Vagina (tissue), 2 donors: ENCODE measurements at places on chromosomes 1 and 21.

DNA sequence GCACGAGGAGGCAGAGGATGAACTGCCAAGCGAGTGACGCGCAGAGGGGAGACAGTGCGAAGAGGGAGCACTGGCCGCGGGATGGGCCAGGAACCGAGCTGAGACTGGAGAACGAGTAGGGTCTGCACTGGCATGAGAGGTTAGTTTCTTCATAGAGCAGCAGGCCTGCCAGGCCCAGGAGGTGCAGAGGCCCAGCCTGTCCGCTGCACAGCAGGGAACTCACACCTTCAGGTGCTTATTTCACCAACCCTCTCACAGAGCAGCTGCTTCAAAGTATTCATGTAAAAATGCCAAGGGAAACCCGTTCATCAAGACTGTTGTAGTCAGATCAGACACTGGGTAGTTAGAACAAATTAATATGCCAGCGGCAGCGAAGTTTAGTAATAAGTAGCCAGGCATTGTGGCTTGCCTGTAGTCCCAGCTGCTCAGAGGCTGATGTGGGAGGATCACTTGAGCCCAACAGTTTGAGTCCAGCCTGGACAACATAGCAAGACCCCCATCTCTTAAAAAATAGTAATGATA is 144.5 kb downstream of the SLC45A1 start:
- DNase-seq: no peak

- DNase-seq: no peak
These were observed 84.9 kb downstream of the VWA5B1 start for GRCh38 chr1:20375563-20375962.

DNA sequence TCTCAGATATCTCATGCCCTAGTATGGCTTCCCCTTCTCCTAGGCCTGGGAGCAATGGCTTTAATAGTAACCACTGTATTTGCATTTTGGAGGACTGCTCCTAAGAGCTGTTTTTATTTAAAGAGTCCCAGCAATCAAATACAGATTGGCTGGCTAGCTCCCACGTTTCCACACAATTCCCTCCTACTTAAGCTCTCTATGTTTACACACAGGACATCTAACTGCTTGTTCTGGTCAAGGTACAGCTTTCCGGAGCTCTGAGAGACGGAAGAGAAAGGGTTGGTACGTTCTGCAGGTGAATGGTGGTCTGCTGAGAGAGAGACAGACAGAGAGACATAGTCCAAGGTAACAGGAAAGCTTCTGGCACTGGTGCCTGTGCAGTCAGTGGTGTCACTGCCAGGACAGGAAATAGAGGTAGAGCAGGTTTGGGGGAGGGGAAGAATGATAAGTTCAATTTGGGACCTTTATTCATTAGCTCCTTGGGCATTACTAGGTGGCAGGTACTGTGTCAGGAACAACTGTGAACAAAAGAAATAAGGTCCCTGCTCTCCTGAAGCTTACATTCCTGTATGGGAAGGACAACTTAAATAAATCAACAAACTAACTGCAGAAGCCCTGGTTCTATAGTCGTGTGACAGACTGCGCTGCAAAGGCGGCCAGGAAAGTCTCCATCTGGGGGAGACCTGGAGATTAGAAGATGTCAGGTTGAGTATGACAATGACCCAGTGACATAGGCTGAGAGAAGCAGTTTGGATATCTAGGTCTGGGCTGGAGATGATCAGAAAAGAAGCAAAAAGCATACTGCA is 1.2 kb upstream of the SLC25A33 start:
- no peak for DNase-seq

- DNase-seq: no peak
These were observed 15.9 kb downstream of the PFKL start for GRCh38 chr21:44315691-44316203.

GRCh38 chr21:43590194-43590593 is 69.1 kb downstream of the HSF2BP start:
- no peak for DNase-seq

DNA sequence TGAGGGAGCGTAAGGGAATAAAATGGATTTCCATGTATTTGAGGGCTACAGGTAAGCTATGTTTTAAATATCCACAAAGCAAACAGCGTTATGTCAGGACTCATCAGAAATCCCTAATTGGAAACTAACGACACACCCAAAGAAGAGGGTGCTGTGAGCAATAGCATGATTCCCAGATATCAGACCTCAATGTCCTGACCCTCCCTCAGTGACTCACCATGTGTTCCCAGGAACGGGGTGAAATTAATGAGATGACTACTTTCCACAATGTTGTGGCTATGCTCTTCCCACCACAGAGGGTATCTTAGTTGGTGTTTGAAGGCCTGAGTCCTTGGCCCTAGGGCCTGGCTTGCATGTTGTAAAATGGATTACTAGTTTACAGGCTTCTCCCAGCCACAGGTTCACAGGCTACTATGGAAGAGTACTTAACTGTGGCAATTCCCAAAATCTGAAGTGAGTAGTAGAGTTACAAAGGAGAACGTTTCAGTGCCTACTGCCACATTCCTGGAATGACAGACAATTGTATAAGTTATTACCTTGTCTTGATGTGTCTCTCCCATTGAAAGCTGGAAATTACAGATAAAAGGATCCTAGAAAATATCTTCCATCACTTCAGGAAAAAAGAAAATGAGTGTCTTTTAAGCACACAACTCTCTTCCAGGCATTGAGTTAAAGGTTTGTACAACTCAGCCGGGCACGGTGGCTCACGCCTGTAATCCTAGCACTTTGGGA is 1.7 kb upstream of the KRTAP11-1 start:
- no peak for DNase-seq

GRCh38 chr1:7941437-7941793 is 776 bp upstream of the TNFRSF9 start:
- no peak for DNase-seq

- no peak for DNase-seq
These were observed 20.5 kb upstream of the CAPZB start for GRCh38 chr1:19505693-19506457.

DNA sequence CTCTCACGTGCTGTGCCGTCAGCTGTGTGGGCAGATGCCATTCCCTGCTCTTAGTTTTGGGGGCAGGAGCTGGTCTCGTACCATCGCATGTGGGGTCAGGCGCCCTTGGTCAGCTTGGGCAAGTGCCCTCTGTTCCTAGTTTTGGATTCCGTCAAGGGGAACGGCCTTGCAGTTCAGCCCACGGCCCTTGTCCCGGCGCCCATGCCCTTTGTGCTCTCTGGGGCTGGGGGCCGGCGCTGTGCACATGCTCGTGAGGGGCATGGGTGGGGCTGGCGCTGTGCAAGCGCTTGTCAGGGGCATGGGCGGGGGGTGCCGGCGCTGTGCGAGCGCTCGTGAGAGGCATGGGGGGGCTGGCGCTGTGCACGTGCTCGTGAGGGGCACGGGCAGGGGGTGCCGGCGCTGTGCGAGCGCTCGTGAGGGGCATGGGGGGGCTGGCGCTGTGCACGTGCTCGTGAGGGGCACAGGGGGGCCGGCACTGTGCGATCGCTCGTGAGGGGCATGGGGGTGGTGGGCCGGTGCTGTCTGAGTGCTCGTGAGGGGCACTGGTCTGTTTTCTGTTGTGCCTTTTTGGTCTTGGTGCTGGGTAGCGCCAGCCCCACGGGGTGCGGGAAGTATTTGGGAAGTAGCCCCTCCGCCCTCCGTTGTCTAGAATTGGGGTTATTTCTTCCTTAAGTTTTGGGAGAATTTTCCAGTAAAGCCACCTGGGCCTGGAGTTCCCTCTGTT is 29.5 kb upstream of the DIP2A start:
- DNase-seq: no peak

GRCh38 chr1:116286541-116286971 is 86.5 kb upstream of the ATP1A1 start:
- DNase-seq: no peak

GRCh38 chr1:240888039-240888786 is 276.3 kb upstream of the GREM2 start:
- DNase-seq: no peak

DNA sequence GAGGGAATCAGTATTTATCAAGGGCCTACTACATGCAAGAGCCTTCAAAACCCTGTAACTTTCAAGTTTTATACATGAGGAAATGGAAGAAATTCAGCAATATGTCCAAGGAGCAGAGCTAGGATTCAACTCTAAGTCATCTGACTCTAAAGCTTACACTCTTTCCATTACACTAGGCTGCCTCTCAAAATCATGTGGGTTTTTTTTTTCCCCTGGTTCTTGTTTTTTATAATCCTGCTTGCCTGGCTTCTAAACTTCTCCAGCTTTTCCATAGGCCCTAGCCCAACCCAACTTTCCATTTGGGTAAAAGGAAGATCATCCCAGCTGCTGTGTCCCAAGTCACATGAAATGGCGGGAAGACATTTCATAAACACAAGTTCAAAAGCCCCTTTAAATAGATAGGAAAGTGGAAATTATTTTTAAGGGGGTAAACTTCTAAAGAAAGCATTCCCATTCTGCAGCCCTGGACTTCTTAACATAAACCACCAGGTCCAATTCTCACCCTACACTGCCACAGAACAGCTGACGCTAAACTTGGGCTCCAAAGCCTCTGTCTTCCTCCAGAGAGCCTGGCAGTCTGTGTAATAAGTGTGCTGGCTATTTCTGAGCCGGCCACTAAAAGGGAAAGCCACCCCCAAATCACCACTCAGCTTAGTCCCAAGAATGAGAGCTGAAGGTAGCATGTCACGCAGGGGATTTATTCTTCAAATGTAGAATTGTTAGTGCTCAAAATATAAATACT is 46.9 kb downstream of the ITPKB start:
- DNase-seq: no peak

DNA sequence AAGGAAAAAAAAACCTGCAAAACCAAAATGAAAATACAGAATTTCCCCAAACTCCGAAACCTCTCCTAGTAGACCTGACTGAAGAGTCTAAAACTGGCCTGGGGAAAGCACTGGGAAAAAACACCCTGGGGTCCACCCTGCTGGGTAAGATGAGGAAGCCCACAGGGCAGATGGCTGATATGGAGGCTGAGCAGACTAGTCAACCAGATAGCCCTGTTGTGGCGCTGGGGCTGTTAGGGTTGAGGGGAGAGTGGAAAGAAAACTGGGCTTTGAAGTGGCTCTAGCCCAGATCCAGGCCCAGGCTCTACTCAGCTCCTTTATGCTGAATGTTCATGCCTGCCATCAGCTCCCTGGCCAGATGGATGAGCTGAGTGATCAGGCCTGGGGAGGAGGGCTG is 6.8 kb upstream of the SLAMF1 start:
- DNase-seq: peak; percentile 52

DNA sequence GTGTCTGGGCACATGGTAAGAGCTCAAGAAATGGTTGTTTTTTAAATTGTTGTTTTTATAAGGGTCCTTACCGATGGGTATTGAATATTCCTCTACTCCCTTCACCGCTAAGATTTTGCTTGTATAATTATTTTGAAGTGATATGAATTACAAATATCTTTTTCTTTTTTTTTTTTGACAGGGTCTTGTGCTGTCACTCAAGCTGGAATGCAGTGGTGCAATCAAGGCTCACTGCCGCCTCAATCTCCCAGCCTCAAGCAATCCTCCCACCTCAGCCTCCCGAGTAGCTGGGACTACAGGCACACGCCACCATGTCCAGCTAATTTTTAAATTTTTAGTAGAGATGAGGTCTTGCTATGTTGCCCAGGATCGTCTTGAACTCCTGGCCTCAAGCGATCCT is 27.1 kb upstream of the RAB3GAP2 start:
- no peak for DNase-seq

DNA sequence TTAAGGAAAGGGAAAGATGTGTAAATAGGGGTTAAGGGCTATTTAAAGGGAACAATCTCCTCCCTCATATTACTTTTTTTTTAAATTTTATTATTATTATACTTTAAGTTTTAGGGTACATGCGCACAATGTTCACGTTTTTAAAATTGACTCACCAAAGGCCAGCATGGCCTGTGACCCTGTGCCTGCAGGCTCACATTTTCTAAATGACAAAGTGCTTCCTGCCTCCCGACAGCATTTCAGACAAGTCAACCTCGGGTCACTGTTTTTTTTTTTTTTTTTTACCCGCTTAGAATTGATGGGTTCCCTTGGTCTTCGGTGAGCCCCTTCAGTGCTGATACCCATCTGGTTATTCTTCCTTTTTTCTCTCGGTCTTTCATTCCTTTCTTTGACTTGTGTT is 70.4 kb upstream of the SCAF4 start:
- no peak for DNase-seq

GRCh38 chr1:7393136-7393535 is 378.0 kb upstream of the VAMP3 start:
- peak; percentile 12 for DNase-seq

DNA sequence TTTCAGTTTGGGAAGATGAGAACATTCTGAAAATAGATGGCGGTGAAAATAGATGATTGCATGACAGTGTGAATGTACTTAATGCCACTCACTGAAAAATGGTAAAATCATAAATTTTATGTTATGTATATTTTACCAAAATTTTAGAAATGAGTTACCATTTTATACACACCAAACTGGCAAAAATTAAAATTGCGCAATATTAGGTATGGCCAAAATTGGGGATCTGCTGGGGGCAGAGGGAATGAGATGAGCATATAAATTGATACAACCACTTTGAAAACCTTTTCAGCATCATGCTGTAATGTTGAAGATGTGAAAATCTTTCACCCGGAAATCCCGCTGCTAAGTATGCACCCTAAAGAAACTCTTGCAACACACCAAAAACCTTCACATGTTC is 10.8 kb upstream of the TMPRSS2 start:
- no peak for DNase-seq

DNA sequence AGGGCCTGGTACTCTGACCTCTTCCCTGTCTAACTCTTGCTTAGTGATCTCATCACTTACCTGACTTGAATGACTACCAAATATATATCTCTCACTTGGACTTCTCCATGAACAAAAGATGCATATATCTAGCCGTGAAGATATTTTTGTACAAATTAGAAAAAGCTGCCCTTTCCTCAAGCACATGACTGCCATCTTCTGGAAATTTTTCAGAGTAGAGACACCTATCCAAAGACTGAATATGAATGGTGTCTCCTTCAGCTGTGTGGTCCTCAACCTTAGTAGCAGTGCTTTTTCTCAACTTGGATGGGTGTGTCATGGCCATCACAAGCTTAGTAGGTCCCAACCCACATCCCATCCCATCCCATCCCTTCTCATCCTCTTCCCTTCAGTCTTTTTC is 142.3 kb downstream of the DNM3 start:
- DNase-seq: no peak

GRCh38 chr1:87263785-87264184 is 64.9 kb upstream of the LMO4 start:
- no peak for DNase-seq

- no peak for DNase-seq
These were observed 108.6 kb downstream of the PBX1 start for GRCh38 chr1:164667600-164667999.
